ENCODE measurements at places on chromosomes 1 and 21.
A peak's percentile ranks its signal among the peaks of the same experiment; 100 is the strongest.

- DNase-seq = no peak
These were observed 55.9 kb upstream of the CTPS1 start for GRCh38 chr1:40923511-40924020.

- peak; percentile 29 for DNase-seq
These were observed 54.0 kb downstream of the APP start for GRCh38 chr21:26116456-26117011.

DNA sequence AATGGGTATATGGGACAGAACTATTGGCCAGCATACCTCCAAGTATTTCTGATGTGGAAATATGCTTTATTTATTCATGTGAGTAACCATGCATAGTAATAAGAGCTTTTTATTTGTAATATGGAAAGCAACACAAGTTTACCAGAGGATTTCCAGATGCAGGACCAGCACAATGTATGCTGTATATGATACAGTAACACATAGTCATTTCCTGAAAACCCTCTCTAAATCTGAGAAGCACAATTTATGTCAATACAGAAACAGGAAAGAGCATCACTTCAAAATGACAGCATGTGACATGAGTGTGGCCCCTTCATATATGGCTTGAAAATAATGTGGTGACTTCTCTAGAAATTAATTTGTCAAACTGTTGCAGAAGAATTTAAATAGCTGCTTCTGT is 1134.7 kb upstream of the ADGRL2 start:
- DNase-seq = no peak

DNA sequence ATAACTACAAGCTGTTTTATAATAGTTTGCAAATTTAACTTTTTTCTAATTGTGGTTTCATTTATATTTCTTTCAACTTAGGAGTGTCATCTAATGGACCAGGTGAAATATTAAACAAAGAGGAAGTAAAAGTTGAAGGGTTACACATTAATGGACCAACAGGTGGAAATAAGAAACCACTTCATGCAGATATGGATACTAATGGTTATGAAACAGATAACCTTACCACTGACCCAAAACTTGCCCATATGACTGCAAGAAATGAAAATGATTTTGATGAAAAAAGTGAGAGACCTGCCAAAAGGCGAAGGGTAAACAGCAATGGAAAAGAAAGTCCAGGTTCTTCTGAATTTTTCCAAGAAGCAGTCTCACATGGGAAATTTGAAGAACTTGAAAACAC is 59.7 kb downstream of the MIER1 start:
- DNase-seq = no peak

GRCh38 chr1:184433956-184434502 is 47.2 kb downstream of the C1orf21 start:
- DNase-seq = no peak

DNA sequence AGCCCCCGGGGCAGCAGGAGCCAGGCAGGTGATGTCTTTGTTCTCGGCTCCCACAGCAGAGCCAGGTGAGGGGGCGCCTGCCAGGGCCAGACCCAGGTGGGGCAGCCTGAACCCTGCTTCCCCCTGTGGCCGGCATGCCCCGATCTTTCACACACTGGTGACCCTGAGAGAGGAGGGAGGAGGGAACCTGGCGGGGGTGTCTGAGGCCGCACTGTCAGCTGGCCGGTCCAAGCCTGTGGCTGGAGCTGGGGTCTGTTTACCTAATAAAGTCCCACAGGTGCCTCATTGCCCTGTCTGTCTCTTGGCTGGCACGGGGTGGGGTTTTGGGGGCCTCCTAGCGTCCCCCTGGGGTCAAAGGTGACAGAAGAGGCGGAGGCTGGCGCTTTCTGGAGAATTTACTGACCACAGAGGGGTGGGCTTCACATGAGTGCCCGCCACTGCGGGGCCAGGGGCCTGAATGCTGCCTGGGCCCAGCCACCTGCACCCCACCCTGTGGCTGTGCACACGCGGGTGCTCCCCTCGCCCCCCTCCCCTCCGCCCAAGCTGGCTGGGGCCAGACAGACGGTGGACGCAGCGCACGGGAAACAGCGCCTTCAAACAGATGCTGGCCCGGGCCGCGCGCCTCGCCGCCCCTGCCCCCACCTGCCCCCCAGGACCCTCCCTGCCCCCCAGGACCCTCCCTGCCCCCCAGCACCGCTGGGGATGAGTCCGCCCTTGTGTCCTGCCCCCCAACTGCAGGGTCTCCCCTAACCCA is 5.8 kb downstream of the TMEM240 start:
- no peak for DNase-seq

GRCh38 chr1:194903524-194903923 is 1704.7 kb downstream of the KCNT2 start:
- DNase-seq = no peak

DNA sequence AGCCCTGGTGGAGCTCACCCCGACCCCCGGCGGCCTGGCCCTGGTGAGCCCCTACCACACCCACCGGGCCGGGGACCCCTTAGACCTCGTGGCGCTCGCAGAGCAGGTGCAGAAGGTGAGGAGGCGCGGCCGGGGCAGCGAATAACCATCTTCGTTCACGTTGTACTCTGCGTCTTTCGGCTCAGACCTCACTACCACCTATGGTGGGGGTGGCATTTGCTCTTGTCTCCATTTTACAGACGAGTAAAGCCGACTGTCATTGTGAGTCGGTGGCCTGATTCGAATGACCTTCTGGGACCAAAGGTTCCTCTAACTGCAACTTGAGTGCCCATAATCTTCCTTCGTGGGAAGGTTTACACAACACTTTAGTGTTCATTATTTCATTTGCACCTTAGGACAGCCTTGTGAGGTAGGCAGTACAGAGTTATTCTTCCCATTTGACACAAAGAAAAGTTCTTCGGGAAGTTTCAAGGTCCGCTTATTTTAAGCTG is 506 bp downstream of the C1orf50 start:
- no peak for DNase-seq

GRCh38 chr1:39205102-39205780 is 746 bp downstream of the MACF1 start:
- peak; percentile 97 for DNase-seq

GRCh38 chr1:172966844-172967540 is 83.7 kb downstream of the TNFSF18 start:
- peak; percentile 82 for DNase-seq

DNA sequence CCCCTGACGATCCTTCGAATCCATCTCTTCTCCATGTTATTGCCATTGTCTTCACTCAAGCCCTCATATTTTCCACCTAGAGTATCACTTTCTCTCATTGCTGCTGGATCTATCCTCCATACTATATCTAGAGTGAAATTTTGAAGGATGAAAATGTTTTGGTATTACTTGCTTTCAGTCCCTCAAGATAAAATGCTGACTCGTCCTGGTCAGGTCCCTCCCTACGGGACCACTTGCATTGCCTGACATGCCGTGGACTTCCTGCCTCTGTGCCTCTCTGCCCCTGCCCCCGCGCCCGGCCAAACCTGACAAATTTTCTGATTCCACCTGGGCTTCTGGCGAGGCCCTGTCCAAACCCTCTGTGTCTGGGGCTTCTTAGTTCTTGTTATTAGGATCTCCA is 23.6 kb downstream of the SPATA46 start:
- DNase-seq = no peak

DNA sequence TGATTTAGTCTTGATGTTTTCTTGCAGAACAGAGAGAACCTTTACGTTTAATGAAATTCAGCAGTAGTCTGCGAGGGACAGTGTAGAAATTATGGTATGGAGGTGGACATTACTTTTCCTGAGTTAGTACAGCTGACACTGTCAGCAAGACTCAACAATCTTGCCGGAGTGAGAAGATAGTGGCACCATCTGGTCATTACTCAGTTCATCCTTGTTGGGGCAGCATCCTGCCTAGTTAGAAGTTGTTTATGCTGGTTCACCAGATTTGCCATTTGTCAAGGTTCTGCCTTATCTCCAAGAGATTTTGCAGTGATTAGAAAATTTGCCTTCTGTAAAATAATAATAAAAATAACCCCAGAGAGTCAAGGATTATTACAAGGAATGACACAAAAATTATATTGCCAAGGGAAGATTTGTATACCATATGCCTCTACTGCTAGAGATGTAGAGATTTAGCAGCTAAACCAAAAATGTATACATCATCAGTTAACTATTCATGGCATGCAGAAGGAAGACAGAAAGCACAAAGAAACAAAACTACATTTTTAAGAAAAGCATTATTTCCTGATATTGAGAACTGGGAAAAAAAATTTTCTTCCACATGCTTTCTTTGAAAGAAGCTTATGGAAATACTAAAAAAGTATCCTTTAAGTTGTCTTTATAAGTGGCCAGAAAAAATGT is 1967.4 kb downstream of the NCAM2 start:
- DNase-seq = no peak

DNA sequence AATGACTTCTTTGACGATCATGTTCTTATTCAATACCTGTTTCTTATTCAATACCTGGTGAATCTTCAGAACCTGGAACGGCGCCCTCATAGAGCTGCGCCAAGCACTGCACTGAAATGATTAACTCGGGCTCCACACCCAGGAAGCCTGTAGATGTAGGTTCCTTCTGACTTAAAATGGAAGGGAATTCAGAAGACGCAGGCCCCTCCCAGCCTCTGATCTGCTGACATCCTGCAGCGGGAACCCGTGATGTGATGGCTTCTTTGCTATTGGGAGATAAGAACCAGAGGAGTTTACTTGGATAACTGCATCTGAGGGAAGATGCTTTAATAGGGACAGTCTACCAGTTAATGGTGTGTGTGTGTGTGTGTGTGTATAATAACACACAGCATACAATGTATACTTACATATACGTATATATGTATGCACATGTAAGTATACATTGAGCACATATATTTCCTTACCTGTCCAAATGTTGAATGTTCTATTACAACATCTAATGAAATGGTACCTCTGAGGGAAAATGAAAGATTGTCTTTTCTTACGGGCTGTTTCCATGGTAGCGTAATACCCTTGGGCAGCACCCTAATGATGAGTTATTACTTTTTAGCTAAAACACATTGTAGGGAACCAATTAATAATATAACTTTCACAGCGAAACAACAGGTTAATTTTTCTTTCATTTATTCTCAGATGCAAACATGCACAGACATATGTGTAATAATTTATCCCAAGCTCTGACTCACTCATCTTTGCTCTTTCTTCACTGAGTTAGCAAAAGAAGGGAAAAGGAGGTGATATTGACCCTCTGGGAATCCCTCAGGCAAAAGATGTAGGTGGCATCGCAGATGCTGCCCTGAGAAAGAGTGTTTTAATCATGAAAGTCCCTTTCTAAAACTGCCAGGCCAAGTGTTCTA is 379.8 kb downstream of the SIPA1L2 start:
- no peak for DNase-seq

- DNase-seq = no peak
These were observed 6.9 kb upstream of the PROX1 start for GRCh38 chr1:213980906-213981305.

GRCh38 chr1:167775178-167775577 is 53.4 kb downstream of the MPZL1 start:
- peak; percentile 70 for DNase-seq

DNA sequence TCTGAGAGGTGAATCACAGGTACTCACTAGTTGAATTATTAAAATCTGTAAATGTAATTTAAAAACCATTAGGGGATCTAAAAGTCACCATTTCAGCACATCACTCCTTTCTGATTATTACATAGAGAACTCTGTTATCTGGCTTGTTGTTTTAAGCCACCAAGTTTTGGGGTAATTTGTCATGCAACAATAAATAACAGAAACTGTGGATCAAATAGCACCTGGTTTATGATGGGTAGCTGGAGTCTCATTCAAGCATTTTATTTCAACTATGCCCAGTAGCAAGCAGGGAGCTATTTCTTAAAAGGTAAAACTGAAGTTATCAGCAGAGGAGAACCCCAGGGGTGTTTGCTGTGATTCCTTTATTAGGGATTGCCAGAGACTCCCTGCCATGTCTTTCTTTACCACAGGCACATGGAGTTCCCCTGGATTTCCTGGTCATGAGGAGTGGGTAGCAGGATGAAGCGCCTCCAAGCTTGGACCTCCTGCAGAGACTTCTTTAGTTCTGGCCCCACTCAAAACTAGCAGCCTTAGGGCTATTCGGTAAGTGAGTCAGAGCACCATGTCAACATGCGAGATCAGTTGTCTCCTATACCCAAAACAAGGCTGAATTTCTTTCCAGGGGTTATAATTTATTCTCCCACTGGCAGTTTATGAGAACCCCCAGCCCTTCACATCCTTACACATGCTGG is 179.2 kb downstream of the GIPC2 start:
- DNase-seq = peak; percentile 95

- no peak for DNase-seq
These were observed 30.5 kb downstream of the KCNC4 start for GRCh38 chr1:110240476-110241210.

DNA sequence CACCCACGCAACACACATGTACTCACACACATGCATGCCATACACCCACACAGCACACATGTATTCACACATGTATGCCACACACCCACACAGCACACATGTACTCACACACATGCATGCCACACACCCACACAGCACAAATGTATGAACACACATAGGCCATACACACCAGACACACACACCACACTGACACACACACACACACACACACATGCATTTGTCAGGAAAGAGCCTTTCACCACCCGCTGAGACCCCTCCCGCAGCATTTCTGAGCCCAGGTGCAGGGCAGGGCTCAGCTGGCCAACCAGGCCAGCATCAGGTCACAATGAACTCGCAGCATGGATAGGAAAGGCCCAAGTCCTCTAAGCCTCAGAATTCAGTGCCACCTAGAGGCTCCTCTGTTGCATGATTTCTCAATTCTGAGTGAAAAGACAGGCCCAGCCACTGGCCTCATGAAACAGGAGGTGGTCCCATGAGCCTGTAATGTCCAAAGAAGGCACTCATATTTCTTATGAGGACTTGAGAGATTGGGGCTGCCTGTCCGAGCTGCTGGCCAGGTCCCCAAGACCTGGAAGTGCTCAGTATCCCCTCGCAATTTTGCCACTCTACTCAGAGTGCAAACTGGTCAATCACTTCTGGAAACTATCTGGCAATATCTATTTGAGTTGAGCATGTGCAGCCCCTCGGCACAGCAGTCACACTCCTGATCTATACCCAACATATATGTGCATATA is 57.3 kb downstream of the PSMG1 start:
- peak; percentile 80 for DNase-seq

DNA sequence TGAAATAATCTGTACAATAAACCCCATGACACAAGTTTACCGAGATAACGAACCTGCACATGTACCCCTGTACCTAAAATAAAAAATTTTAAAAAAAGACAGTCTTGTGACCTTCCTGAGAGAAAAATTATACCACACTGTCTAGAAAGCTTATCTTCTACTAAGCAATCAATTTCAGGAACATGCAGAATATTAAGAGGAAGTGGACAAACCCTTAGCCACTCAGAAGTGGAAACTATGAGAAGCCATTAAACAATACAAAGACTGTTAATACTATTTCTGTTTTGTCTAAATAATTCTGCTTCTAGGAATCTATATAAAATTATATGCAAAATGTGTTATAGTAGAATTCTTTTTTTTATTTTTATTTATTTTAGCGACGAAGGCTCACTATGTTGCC is 93.9 kb downstream of the ADAMTS1 start:
- DNase-seq = no peak

GRCh38 chr1:10615932-10616671 is 141.4 kb downstream of the PEX14 start:
- DNase-seq = no peak

DNA sequence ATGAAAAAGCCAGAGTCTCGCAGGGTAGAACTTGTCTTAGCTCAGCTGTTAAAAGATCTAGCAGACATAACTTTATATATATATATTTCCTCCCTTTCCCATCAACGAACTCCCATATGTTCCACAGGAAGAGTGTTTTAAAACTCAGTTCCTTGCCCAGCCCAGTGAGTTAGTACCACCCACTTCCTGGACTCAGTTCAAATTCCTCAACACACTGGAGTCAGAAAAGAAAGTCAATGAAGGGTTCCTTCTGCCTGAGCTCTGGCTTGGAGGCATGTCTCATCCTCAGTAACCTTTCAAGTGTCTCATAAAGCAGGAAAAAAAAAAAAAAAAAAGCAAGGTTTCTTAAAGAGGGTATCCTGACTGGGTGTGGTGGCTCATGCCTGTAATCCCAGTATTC is 15.6 kb downstream of the TPM3 start:
- peak; percentile 70 for DNase-seq
